ENCODE measurements at places on chromosomes 16 and 17.

- no peak for DNase-seq
Observed at GRCh38 chr16:83273504-83274173, 534.1 kb upstream of the HSBP1 start.

DNA sequence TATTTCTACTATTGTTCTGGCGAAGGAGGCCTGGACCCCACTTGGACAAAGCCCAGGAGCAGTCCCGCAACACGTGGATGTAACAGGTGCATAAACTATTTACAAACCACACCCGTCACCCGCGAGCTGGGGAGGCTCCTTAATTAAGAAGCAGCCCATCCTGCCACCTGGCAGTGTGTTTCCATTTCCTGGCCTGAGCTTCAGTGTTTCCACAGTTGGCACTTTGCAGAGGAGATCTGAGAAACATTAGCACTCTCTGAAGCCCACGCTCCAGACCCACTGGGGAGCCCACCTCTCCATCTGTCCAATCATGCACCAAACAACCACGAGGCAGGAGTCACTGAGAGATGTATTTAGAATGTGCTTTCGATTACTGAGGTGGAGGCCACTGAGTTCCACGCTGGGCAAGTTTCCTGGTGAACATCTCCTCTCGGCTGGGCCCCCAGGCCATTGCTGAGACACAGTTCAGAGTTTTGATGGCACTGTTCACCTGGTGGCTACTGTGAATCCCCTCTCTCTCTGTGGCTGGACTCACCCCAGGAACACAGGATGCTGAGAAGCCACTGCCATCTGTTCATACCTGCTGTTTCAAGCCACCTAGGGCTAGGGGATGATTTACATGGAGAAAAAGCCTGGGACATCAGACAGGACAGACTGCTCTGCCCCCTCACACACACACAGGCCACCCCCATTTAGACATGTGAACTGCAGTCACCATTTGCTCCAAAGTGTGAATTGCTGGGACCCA, 129.1 kb downstream of the AIPL1 start:
- no peak for DNase-seq

DNA sequence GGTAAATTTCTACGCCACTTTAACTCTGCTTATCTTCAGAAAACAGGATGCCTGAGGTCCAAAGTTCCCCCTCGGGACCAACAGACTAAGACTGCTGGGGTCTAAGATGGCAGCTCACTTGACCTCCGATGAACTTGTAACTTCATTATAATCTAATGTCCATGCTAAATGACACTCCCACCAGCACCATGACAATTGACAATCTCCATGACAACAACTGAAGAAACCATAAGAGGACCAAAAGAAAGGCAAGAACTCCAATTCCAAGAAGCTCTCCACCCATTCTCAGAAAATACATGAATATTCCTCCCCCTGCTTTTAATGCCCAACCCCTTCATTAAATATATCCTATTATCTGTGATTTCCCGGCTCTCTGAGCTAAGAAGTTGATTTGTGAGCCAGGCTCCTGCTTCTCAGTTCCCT, 7.5 kb downstream of the CCL4 start:
- DNase-seq, result no peak

DNA sequence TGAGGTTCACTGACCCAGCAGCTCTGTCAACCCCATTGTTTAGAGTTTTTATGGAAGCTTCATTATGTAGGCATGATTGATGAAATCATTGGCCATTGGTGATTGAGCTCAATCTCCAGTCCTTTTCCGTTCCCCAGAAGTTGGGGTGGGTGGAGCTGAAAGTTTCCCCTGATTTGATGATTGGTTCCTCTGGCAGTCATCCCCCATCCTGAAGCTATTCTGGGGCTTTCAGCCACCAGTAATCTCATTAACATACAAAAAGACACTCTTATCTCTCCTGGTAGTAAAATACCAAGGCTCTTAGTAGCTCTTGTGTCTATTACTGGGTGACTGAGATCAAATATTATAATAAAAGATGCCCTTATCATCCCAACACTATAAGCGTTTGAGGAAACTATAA, 67.1 kb downstream of the TANC2 start:
- DNase-seq, result no peak

- DNase-seq, result no peak
Observed at GRCh38 chr17:45172541-45173286, 11.0 kb downstream of the HEXIM2 start.

DNA sequence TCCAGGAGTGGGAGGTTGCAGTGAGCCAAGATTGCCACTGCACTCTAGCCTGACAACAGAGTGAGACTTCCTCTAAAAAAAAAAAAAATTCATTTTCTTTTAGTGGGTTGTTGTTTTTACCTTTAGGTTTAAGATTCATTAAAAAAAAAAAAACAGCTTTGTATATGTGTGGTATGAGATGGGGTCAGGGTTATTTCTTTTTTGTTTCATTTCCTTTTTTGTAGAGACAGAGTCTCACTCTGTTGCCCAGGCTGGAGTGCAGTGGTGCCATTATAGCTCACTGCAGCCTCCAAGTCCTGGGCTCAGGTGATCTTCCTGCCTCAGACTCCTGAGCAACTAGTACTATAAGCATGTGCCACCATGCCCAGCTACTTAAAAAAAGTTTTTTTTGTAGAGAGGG, 47.0 kb downstream of the BCAS3 start:
- DNase-seq, result no peak

GRCh38 chr16:89022051-89022836, 45.2 kb upstream of the CBFA2T3 start:
- no peak for DNase-seq

DNA sequence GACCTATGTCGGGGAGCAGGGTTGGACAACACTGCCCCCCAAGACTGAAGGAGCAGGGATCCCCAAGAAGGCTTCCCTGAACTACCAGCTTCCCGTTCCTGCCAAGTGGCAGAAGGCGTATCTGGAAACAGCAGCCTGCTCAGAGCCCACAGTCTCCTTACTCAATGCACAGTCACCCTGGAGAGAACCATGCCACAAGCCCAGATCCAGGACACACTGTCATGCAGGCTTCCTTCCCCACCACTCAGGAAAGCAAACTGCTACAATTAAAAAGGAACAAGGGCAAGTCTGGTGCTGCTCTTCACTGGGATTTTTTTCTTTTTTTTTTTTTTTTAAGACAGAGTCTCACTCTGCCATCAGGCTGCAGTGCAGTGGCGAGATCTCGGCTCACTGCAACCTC, 8.2 kb downstream of the WDR45B start:
- no peak for DNase-seq

DNA sequence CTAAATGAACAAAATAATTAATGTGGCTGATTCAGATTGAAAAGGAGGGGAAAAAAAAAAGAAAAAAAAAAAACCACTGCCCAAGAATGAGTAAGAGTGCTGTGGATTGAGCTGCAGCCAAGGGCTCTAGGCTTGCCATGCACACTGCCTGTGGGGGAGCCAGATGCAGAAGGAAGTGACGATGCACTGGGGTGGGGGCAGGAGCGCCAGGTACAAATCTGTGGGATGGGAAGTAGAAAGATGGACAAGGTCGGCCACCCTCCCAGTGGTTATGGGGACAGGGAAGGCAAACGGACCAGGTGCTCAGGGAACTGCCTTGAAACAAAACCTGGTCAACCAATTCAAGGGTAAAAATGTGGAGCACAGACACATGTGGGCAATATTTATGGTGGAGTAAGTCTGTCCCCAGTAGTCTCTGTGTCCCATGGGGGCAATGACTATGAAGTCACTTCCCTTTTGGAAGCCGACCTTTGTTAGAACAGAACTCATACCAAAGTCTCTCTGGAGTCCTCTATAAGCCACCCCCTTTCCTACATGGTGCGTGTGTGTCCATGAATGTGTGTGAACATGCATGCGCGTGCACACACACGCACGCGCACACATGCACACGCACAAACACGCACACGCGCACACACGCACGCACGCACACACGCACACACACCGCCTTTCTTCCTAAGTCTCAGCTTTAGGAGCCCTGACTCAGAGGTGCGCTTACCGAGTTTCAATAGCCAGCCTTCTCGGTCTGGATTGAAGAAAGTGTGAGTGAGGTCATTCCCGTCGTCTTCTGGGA, 84.3 kb downstream of the CYTH1 start:
- DNase-seq, result no peak

GRCh38 chr17:81580481-81580880, 28.3 kb upstream of the FAAP100 start:
- no peak for DNase-seq

GRCh38 chr16:49023050-49023449, 258.6 kb downstream of the CBLN1 start:
- no peak for DNase-seq

- no peak for DNase-seq
Observed at GRCh38 chr17:9150446-9151090, 129.3 kb downstream of the NTN1 start.

- DNase-seq, result no peak
Observed at GRCh38 chr17:77308861-77309726, 168.3 kb downstream of the SEC14L1 start.

GRCh38 chr16:1159973-1160772, 7.3 kb downstream of the CACNA1H start:
- no peak for DNase-seq

- no peak for DNase-seq
Observed at GRCh38 chr17:21094298-21094704, 32.5 kb upstream of the DHRS7B start.

DNA sequence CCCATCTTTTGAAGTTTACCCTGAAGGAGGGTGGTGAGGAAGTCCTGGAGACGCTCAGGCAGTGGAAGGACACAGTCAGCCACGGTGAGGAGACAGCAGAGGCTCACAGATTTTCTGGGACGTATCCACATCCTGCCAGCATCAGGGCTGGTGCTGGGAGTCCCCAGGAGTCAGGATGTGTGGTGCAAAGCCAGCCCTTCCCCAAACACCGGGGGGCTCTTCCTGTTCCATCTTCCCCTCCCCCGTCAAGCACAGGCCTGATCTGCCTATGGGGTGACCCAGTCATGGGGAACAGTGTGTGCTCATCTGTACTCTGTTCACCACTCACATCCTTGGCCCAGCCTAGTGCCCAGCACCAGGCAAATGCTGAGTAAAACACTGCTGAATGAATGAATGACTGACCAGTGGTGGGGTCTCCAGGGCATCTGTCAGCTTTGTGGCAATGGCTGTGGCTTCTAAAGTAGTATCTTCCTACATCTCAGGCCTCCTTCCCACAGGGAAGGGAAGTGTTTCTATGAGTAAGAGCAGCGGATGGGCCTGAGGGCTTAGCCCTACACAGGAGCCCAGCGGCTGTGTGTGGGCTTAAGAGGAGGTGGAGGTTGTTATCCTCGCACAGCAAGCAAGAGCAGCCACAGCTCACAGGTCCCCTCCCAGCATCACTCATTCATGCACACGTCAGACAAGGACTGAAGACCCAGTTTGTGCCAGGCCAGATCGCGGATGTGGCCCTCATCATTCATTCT, 23.3 kb downstream of the NOS2 start:
- no peak for DNase-seq

GRCh38 chr16:3690470-3690928, 26.8 kb downstream of the TRAP1 start:
- DNase-seq, result peak; percentile 71

- DNase-seq, result peak; percentile 4
Observed at GRCh38 chr16:83926726-83927397, 26.2 kb upstream of the OSGIN1 start.

DNA sequence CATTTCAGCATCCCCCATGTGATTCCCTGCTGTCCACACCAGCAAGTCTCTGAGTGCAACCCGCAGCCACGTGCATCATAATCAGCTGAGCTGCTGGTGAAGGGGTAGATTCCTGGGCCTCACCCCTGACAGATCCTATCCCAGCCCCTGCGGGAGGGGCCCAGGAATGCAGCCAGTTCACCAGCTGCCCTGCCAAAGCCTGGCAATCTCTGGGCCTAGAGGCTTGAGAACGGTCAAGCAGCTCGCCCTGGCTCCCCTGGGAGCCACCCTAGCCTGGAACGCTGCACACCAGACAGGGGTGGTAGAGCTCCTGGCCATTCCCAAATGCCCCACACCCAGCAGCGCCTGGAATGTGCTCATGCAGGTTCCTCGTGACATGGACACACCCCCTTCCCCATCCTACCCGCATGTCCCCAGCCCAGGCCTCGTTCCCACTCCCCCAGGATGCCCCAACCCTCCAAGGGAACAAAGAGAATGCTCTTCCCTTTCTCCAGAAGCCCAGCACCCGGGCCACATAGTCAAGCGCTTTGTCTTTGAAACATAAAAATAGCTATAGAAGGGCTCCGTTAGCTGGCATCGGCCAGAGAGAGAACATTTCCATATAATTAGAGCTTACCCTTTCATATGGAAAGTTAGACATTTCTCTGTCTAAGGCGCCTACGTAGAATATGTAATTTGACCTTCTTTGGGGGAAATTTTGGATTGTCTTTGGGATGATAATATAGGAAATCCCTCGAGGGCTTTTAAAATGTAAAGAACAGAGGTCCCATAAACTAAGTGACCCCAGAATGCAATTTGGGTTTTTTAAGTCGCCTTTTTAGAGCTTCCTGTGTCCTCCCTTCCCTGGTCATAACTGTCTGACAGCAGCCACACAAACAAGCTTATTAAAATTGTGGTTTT, 3.4 kb downstream of the CEP295NL start:
- DNase-seq, result no peak

GRCh38 chr17:43125967-43126910, 1.1 kb upstream of the BRCA1 start:
- DNase-seq, result no peak

GRCh38 chr16:69725480-69726312, 664 bp downstream of the NQO1 start:
- DNase-seq, result no peak

GRCh38 chr16:88300463-88300835, 82.3 kb upstream of the ZNF469 start:
- no peak for DNase-seq

DNA sequence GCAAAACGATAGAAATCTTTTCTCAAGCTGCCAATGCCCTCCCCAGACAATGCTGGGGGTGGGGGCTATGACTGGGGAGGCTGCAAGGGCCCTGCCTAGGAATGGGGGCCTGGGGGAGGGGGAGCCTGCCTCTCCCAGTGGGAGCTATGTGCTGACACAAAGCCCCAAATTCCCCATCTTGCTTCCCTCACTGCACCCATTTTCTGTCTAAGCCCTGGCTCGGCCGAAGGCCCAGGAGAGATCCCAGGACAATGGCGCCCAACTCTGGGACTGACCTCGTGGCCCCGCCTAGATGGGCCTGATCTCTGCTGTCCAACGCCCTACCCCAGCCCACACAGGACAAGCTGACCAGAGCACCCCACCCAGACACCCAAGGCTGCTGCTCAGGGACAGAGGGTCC, 11.1 kb upstream of the KCNJ12 start:
- no peak for DNase-seq

DNA sequence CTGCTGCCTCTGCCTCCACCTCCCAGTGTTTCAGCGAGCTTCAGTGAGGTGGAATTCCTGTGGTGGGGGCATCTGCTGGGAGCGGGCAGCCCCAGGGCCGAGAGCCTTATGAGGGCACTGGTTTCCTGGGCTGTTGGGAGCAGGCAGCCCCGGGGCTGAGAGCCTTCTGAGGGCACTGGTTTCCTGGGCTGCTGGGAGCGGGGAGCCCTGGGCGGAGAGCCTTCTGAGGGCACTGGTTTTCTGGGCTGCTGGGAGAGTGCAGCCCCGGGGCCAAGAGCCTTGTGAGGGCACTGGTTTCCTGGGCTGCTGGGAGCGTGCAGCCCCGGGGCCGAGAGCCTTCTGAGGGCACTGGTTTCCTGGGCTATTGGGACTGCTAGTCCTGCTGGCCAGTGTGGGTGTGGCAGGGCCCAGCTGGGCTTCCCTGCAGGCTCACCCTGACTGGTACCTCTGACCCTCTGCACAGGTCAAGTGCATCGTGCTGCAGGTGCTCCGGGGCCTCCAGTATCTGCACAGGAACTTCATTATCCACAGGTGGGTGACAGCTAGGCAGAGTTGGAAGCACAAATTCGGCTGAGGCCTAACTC, 5.6 kb downstream of the CDK10 start:
- DNase-seq, result no peak

GRCh38 chr17:82007495-82008257, 15.0 kb downstream of the CENPX start:
- no peak for DNase-seq
